ENCODE measurements at places on chromosomes 7 and 10. TPM values are rescaled to one million over a fixed set of nuclear protein-coding genes. Genes with fewer than 3 reads are reported as not detected.

Gene UBE3C
- 75.0 TPM for total RNA-seq

Gene SLC26A3
- total RNA-seq, result not detected

GRCh38 chr10:100709146-100710082, 36.0 kb upstream of the PAX2 start:
- no peak for DNase-seq

GRCh38 chr10:129393812-129394211, 73.2 kb upstream of the MGMT start:
- DNase-seq, result no peak

Gene C10orf90
- total RNA-seq, result not detected

GRCh38 chr7:134701272-134701671, 54.6 kb downstream of the BPGM start:
- DNase-seq, result peak; percentile 58

GRCh38 chr10:85612378-85612775, 754.2 kb downstream of the GRID1 start:
- DNase-seq, result no peak

Gene SPDYE2B
- total RNA-seq, result not detected
